NCI-H1436 (cell line): ENCODE measurements at places on chromosomes 16 and 17.

DNA sequence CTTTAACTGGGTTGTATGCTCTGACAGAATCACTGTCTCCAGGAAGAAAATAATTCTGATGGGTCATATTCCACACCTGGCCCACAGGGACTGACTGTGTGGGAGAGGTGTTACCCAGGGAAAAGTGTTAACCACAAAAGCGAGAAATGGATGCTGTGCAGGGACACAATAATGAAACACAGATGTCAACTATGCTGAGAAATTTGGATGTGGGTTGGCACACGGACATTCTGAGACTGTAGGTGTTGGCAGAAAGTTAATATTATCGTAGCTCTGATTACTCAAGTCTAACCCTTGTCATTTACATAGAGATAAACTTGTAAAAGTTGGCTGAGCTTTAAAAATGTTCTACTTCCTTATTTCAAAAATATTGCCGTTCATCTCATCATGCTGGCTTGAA lies 19.6 kb downstream of the TMC5 start:
- DNase-seq, result no peak

DNA sequence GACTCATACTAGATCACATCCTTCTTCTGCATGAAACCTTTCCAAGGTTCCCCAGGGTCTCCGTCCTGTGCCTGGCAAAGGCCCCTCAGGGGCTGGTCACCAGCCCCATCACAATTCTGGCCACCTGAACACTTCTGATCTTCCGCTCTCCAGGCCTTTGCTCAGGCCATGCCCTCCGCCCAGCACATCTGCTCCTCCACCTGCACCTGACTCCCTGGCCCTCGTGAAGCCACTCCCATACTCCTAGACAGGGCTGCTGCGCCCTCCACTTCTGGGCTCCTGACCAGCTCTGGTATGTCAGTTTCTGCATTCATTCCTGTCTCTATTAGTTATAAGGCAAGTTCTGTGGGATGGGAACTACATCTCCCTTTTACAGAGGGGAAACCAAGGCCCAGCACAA lies 1.9 kb upstream of the MYL11 start:
- DNase-seq, result no peak

DNA sequence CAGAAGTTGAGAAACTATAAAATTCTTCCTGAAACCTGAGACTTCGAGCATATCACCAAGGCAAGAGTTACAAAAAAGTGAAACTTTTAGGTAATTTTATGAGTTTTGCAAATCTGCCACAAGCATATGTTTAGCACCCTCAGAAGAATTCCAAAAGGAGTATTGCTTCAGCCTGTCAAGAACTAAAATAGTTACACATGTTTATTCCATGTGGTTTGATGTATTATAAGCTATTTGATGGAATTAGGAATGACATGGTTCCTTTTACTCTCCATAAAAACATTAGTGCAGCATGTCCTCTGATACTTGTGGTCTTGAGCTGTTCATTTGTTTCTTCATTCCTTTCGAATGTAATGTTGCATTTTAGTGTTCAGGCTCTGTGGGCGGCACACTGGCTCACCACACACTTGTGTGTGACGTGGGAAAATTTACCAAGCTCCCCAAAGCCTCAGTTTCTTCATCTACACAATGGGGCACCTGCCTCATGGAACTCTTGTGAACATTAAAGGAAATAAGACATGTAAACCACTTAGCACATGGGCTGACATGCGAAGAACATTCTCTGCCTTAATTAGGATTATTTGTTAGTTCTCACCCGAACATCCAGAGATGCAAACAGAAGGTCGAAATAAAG lies 204.2 kb upstream of the FOXF1 start:
- no peak for DNase-seq

GRCh38 chr16:78639775-78640174 lies 540.3 kb downstream of the WWOX start:
- DNase-seq, result no peak

- peak; percentile 69 for DNase-seq
These were observed 195.3 kb upstream of the RPL38 start for GRCh38 chr17:74008196-74008595.

- no peak for DNase-seq
These were observed 63.7 kb downstream of the ERCC4 start for GRCh38 chr16:13983625-13984024.

- DNase-seq, result no peak
These were observed 4.6 kb downstream of the ANKFN1 start for GRCh38 chr17:56157845-56158244.

DNA sequence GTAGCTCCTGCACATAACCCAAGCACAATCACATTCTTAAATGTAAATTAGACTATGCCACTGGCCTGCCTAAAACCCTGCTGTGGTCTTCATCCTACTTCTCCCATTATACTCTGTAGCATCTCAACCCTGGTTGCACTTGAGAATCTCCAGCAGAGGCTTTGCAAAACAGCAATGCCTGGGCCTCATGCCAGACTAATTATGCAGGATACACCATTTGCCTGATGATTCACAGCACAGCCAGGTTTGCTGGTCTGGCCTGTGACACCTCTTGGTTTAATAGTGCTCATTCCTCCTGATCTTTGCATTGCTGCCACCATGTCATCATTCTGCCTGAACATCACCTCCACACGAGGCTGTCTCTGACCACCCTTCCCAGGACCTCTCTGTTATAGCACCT lies 491.9 kb upstream of the TOM1L1 start:
- no peak for DNase-seq

DNA sequence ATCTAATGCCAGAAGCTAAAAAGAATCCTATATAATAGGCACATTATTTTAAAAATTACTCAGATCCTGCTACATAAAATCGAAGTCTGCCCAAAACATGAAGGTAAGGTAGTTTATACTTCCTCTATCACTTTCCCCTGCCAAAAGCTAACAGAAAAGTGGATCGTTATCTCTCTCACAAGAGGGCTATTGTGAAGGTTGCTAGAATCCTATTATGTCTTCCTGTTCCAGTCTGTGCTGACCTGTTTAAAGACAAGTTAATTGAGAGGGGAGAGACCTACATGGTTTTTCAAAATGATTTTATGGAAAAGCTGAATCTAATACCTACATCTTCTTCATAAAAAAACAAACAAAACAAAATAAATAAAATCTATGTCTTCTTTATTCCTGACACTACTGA lies 1410.9 kb upstream of the CDH8 start:
- no peak for DNase-seq

DNA sequence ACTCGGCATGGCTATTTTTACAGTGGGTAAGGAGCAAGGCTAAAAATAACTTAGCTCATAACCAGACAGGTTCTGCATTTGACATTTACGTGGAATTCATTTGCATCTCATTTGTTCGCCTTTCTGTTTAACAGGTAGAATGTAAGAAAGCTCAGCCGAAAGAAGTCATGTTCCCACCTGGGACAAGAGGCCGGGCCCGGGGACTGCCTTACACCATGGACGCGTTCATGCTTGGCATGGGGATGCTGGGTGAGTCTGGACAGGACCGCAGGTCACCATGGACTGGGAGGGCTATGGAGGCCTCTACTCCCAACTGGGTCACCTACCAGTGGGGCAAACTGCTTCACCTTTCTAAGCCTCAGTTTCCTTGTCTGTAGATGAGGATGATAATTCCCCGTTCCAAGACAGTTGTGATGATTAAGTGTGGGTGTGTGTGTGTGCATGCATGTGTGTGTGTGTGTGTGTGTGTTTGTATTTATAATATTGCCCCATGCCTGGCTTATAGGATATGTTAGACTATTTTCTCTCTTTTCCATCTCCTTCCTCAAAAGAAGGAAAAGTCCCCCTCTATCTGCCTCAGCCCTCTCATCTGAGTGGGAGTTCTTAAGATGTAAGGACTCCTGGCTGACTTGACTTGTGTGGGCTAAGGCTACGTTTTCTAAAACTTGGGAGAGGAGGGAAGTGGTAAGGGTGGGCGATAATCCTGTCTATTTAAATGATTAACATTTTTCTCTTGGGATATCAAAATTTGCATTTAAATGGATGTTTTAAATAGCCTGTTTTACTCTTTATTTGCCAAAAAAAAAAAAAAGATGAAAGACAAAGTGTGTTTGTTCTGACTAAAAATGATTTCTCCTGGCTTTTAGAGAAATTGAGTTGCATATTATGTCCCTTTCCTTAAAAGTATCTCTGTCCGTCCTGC lies 129.0 kb downstream of the CCDC182 start:
- no peak for DNase-seq

GRCh38 chr17:20291853-20292252 lies 175.5 kb downstream of the LGALS9B start:
- DNase-seq, result no peak

GRCh38 chr16:85765211-85765610 lies 14.3 kb upstream of the C16orf74 start:
- no peak for DNase-seq

DNA sequence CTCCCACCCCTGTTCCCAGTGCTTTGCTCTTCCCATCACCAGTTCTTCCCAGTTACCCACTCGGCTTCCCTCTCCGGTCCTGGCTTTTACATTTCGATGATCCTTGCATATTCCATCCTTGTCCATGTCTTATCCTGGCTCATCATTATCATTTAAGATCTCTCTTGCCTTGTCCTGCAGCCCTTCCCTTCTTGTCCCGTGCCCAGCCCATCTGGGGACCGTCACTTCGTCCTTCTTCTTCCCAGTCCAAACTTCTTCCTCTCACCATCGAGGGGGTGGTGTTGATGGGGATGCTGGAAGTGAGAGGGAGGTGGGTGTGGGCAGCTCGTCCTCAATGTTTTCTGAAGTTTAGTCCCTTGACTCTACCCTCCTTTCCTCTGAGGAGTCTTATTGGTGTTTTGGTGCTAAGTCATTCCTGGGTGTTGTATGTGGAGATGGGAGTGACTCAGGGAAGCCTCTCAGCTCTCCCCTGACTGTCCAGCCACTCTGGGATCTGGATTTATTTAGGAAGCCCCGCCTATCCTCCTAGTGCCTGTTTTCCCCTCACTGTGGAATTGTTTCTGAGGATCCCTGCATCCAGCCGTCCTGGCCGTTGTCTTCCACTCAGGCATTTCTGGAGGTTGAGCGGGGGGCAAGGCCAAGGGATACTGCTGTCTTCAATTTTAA lies 975 bp downstream of the SNX29 start:
- DNase-seq, result no peak

DNA sequence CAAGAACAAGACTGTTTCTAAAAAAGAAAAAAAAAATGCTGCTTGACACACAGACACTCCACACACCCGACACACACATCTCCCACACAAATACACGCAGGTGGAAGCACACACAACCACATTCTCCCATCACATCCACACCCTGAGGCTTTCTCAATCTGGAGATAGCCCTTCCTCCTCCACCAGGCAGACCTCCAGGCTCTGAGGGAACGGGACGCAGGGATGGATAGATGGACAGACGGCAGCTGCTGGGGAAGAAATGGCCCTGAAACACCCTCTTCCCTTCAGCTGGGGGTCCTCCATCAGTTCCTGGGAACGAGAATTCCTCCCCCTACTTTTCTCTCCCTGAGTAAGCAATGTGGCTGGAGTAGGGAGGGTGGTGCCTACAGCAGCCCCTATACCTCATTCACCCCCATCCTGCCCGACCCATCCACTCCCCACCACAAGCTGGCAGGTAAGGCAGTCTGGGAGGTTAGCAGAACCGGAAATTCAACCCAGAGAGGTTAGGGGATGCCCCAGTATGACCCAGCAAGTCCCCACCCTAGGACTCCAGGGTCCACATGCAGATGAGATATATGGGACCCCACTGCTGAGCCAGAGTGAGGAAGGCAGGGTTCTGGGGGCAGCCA lies 4.1 kb upstream of the LITAFD start:
- no peak for DNase-seq
